ENCODE measurements at places on chromosomes 13 and 19.

GRCh38 chr19:35755550-35756376, 1.1 kb downstream of the HSPB6 start:
- DNase-seq, result no peak

DNA sequence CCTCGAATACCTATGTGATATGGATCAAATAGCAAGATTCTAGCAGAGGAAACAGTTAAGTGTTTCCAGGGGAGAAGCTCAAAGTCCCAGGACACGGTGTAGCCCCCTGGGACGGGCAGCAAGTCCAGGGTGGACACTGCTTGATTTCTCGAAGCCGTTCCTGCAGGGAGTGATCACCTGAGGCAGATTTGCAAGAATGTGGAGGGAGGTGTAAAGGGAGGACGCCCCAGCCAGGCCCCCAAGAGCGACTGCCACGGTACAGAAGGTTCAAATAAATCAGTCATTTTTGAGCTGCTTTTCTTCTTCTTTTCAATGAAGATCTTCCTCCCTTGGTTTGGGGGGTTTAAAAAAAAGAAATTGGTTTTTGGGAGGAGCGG, 41.4 kb downstream of the KLF2 start:
- DNase-seq, result no peak

GRCh38 chr13:44726214-44726613, 150.1 kb upstream of the TSC22D1 start:
- DNase-seq, result no peak

DNA sequence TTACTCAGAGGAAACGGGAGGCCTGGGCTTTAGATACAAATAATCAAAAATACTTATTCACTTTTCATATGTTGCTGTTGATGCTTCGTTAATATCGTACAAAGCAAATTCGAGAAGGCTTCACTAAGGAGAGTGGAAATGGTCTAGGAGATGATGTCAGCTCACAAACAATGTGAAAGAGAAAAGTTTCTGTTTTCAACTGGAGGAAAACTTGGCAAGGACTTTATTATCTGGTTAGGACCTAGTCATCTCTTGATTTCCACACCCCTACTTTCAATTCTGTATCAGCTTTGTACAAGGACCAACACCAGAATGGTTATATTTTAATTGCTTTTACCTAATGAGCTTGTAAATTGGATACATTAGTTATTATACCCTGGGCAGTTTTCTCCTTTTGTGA, 88.0 kb downstream of the SLC10A2 start:
- DNase-seq, result no peak

DNA sequence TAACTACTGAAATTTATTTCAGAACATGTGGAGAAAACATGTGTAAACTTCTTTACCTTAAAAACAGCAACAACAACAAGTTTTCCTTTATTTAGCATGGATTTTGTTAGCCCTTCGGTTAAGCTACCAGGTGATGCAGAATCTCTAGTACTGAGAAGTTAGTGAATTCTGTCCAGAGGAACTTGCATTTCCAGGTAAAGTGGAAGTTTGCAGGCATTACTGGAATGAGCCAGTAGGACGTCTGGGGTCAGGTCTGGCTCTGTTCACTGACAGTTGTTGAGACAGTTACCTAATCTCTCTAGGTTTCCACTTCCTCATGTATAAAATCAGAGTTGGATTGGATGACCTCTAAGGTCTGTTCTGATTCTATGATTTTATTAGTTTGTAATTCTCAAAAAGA, 244.3 kb downstream of the OLFM4 start:
- DNase-seq, result no peak

DNA sequence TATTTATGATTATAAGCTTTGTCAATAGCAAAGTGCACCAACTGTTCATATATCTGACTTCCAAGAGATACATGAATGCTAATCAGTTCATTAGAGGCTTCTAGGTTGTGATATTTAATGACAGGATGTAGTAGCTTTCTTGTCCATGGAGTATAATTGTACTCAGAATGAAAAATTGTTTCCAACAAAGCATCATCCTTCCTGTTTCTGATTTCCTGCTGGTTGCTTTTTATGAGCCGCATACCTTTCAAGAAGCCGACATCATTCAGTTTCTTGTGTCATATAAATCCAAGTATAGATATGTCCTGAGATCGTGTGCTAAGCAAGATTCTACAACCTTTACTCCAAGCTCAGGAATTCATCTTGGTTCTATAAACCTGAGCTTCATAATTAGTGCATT, 326.6 kb downstream of the DIAPH3 start:
- no peak for DNase-seq

GRCh38 chr13:37918751-37919150, 49.2 kb upstream of the TRPC4 start:
- DNase-seq, result no peak

DNA sequence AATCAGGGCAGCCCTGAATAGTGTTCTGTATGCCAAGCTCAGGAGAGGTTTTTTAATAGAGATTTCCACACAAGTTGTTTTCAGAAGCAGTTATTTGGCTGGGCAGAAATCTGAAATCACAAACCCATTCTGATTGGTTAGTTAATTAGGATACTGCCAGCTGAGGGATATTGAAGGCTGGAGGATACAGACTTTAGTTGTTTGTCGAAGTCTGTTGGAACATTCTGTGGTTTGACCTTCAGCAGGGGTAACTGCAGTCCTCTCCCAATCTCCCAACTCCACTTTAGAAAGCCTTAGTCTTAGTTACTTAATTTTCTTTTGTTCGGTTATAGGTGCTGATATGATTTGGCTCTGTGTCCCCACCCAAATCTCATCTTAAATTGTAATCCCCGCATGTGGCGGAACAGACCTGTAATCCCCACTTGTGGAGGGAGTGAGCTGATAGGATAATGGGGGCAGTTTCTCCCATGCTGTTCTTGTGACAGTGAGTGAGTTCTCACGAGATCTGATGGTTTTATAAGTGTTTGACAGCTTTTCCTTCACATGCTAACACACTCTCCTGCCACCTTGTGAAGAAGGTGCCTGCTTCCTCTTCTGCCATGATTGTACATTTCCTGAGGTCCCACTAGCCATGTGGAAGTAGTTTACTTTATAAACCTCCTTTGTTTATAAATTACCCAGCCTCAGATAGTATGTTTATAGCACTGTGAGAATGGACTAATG, 169.2 kb downstream of the GPC5 start:
- DNase-seq, result no peak

GRCh38 chr19:5333581-5334365, 6.8 kb downstream of the PTPRS start:
- no peak for DNase-seq

DNA sequence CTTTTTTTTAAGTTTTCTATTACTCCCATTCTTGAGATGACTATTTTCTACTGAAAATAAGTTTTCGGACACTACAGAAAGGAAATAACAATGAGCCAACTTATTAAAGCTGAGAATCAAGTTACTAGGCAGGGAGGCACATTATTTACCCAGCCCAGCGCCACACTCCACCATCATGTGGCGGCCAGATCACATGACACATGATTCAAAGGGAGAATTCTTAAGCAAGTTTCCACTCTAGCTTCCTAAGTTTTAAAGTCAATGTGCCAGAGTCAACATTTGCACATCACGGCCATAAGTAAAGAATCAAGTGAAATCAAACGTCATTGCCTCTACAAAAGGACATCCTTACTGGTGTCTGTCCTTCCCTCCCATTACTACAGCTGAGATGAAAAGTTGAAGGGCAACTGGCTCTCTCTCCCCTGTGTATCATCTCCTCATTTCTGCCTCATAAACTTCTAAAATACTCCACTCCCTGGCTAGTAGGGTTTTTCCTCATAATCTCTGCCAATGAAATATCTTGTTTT, 81.7 kb downstream of the KLF12 start:
- no peak for DNase-seq
